ENCODE measurements at places on chromosomes 11 and 22.

GRCh38 chr22:25027959-25028840, 75.7 kb downstream of the KIAA1671 start:
- no peak for DNase-seq

- DNase-seq, result no peak
Observed at GRCh38 chr11:126396965-126397364, 41.5 kb downstream of the ST3GAL4 start.

GRCh38 chr11:44024977-44025376, 22.8 kb upstream of the ACCSL start:
- no peak for DNase-seq

DNA sequence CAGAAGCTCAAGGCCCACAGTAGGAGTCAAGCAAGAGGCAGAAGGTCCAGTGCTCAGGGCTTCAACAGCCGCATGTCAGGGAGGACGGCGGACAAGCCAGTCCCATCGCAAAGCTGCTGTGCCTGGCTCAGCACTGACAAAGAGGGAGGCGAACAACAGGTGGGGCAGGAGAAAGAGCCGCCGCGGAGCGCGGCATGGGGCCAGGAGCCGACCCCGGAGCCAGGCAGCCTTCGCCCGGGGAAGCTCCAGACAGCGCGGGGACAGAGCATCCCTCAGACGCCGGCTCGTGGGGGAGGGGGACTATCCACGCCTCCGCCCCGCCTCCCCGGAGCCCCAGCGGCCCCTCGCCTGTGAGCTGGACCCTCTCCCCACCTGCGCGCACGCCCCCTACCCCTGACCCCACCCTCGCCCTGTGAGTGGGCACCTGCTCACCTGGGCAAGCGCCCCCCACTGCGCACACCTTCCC, 369 bp downstream of the DHCR7 start:
- peak; percentile 40 for DNase-seq

DNA sequence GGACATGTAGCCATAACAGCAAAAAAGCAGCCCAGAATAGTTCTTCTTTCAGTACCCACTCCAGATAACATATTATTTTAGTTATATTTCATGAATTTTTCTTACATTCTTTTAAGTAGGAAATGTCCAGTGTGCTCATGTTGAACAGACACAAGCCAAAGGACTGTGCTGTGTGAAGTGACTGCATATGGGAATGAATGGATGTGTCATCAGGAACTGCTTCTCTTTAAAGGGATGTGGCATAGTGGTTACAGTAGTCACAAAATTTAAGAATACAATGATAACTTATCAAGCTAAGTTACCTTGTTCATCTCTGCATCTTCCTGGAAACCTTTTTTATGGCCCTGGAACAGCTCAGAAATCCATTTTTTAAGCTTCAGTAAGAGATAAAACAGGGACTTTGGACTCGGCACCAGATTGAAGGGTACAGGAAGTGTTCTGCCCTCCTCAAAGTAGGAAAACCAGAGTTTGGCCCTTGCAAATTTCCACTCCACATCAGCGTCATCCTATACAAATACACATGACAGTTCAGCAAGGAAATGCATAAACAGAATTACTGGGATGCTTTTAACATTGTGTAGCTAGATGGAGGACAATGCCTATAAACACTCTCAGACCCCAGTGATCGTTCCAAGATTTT, 112.8 kb downstream of the TRPC6 start:
- DNase-seq, result no peak

- DNase-seq, result peak; percentile 4
Observed at GRCh38 chr11:2747248-2748027, 47.6 kb upstream of the KCNQ1OT1 start.

DNA sequence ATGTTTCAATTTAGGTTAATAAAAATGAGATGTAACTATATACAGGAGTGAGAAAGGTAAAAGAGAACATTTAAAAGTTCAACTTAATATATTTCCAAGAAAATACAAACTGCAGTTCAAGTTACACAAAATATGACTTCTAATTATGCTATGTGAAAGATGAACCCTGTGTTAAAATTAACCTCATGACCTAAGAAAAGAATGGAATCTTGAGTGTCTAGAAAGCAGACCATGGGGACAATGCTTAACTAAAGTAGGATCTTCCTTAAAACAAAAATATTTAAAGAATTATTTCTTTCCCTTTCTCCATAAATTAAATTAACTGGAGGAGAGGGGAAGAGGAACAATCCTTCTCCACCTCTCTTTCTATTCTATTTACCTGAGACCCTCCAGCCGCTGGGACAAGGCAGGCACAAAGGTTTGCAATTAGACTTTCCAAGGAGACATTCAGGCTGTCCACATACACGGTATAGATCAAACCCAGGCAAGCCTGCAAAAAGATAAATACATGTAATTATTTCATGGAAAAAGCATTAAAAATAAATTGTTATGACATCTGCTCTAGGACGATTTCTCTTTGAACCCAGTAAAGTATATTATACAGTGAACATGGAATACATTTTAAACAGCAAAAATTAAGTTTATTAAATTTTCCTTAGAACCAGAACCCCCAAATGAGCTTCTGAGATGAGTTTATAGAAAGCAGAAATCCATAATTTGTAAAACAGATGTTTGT, 264.5 kb downstream of the SBF2 start:
- no peak for DNase-seq
